ENCODE measurements at places on chromosomes 12 and 14.
A peak's percentile ranks its signal among the peaks of the same experiment; 100 is the strongest.

GRCh38 chr12:87338681-87339080 lies 690.5 kb downstream of the C12orf50 start:
- no peak for DNase-seq

DNA sequence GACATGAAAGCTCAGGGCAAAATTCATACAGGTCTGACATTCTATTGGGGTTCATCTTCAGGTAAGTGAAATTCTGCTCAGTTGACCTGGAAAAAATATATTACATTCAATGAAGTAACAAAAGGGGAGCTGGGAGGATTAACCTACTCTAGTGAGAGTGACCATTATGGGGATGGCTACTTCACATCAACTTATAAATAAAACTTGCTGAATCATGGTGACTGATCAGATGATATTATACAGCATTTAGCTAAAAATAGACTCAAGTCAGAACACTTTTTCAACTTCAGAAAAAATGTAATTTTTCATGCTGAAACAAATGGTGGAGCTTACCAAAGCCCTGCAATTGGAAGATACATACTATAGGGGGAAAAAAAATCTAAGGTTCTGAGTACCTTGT lies 800.2 kb downstream of the FSCB start:
- DNase-seq = peak; percentile 1

- no peak for DNase-seq
Measured at GRCh38 chr12:89348894-89349699, 3.2 kb downstream of the DUSP6 start.

DNA sequence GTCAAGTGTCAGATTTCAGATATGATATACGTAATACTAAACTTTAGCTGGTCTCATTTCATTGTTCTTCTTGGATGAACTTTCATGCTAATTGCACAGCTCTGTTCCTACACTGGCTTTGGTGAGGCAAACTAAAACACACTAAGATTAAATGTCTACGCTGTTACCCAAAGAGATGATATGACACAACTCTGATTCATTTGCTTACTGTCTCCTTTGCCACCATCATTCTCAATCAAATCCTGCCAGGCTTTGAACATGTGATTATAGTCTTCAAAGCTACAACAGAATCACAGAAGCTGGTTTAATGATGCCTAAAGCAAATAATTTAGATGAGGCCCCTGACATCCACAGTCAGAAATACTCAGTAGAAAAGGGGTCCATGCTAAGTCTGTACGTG lies 37.7 kb downstream of the MDGA2 start:
- DNase-seq = no peak

DNA sequence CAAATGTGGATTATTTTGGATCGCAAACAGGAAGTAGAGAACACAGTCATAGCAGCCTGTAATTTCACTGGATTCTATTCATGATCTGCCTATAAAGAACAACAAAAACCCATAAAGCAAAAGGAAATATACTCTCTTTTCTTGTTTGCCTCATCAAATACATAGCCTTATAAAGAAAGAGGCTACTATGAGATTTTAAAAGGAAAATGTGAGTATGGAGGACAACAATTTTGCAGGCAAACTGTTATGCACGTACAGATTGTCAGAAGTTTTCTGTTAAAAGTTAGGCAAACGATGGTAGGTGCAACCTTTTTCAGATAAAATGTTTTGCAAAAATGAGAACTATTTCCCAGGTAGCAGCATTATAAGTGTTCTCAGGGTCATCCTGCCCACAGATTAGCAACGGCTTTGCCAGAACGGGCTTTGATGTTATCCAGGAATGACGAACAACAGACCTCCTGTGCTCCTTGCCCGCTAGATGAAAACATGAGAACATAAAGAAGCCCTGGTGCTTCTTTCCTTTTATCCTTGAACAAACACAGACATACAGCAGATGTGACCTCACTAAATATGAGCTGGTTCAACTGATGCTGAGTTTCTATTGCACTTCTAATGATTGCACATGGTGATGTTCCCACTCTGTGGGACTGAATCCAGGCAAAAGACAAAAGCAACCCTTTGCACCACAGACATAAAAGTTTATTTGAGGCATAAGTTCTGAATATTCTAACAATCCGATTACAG lies 88.1 kb downstream of the ITPR2 start:
- DNase-seq = peak; percentile 2

DNA sequence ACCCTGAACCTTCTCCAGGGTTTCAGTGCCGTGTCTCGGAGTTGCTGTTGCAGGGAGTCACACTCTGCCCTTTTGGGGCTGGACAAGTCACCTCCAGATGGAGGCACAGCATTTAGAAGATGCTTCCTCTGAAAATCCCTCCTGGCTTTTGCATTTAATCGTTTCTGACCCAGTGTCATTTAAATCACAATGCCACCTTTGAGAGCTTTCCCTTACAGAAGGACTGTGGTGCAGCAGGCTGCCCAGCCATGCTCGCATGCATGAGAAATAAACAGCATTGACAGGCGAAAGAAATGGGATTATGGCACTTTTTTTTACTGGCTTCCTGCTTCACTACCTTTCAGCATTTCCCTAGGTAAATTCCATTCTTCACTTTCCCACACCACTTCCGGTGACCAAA lies 113.4 kb upstream of the DYRK2 start:
- DNase-seq = no peak

DNA sequence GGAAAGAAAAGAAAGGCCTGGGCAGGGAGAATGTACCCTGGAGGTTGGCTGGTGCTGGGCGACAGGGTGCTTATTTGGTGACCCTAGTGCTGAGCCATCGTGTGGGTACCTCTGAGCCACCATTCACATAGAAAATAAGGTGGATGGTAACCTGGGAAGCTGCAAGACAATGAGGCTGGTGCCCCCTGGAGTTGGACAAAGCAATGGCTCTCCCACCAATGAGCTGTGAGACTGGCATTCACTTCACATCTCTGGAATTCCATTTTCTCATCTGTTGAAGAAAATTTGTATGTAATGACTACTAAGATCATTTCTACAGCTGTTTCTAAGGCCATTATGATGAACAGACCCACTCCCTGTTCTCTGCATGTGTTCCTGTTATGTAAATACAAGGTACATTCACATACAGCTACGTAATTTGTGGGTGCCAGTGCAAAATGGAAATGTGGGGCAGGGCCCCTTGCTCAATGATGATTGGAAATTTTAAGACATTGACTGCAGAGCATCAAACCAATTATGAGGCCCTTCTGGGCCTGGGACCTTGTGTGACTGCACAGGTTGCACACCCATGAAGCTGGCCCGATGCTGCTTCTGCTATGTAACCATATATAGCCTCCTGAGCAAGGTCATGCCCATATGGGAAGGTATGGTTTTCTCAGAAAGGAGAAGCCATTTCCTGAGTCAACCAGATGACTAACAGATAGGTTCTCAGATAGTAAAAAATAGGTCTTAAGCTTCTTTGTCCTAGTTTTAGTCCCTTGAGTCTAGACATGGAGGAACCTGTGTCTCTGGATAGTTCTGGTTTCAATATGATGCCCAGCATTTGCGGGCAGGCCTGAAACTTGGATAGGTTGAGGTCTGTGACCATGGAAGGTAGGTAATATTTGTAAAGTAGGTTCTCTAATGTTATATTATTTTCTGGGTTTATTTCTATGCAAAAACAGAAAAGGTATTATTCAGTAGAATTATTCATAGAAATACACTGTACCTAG lies 63.4 kb upstream of the IGF1 start:
- DNase-seq = peak; percentile 29

Data from fibroblast of skin of scalp (primary cell).